ENCODE measurements at places on chromosomes 1 and 21.
A peak's percentile ranks its signal among the peaks of the same experiment; 100 is the strongest.

DNA sequence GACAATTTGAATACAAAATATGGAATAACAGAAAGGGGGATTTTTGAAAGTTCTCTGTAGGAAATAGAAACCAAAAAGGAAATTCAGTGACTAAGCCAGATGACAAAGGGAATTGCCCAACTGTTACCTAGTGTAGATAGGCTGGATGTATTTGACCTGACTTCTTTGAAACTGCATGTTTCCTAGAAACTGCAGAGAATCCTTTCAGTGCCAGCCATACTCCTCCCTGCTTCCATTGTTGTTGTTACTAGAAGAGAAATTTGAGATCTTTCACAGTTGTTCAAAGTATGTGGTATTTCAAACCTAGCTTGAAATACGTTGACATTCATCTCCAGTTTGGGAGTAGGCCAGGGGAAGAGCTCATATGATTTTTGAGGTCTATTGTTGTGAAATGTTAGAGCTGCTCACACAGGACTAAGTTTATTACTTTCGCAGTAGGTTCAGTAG lies 1.8 kb upstream of the GBP5 start:
- DNase-seq = no peak

DNA sequence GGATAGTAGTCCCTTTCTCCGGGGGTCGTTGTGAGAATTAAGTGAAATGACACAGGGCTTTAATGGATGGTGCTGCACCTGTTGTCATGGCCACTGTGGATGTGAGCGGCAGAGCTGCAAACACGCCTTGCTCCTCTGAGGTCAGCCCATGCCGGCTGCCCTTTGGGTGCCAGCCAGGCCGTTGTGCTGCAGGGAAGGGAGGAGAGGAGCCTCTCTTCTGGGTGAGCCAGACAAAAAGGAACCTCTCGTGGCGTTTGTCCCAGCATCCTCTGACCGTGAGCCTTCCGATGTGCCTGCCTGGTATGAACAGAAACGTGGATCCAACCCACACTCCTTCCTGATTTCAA lies 383.0 kb upstream of the VAMP3 start:
- DNase-seq = no peak

- DNase-seq = no peak
Measured at GRCh38 chr1:211474451-211474850, 17.5 kb downstream of the RD3 start.

DNA sequence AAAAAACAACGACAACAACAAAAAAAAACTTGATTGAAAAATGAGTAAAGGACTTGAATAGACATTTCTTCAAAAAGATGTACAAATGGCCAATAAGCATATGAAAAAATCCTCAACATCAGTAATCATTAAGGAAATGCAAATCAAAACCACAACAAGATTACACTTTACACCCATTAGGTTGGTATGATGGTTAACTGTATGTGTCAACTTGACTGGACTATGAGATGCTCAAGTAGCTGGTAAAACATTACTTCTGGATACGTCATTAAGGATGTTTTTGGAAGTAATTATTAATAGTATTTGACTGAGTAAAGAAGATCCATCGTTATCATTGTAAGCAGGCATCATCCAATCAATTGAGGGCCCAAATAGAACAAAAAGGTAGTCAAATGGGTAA lies 34.9 kb upstream of the LYPLAL1 start:
- DNase-seq = no peak

- no peak for DNase-seq
Measured at GRCh38 chr1:235130766-235131270, 2.2 kb upstream of the TOMM20 start.

DNA sequence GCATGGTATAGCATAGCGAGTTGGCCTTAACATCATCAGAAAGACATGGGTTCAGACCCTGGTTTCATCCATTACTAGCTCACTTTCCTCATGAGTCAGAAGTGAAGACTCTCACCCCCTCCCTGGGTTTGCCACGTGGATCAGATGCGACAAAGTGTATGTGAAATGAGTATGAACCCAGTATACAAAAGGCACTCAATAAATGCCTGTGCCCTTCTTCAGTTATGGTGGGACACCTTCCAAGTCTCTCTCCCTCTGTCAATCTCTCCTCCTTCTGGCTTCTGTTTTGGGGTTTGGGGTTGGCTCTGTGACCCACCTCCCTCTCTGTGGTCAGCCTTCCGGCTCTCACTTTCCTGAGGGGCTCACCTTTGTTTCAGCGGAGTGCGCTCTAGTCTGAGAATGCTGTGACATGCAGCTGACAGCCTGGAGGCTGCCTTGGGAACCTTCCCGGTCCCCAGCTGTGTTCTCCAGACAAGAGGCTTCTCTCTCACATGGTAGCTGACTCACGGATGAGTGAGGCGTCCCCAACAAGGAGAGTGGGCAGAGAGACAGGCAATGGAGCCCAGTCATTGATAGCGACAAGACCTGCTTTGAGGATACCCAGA lies 155.0 kb upstream of the EDN2 start:
- peak; percentile 42 for DNase-seq

- DNase-seq = no peak
Measured at GRCh38 chr1:77873461-77873860, 15.0 kb upstream of the NEXN start.

- DNase-seq = no peak
Measured at GRCh38 chr1:153356392-153357075, 1.1 kb upstream of the S100A9 start.

- DNase-seq = no peak
Measured at GRCh38 chr1:19042675-19043578, 86.5 kb upstream of the IFFO2 start.

- no peak for DNase-seq
Measured at GRCh38 chr1:2270260-2271100, 42.4 kb downstream of the SKI start.

DNA sequence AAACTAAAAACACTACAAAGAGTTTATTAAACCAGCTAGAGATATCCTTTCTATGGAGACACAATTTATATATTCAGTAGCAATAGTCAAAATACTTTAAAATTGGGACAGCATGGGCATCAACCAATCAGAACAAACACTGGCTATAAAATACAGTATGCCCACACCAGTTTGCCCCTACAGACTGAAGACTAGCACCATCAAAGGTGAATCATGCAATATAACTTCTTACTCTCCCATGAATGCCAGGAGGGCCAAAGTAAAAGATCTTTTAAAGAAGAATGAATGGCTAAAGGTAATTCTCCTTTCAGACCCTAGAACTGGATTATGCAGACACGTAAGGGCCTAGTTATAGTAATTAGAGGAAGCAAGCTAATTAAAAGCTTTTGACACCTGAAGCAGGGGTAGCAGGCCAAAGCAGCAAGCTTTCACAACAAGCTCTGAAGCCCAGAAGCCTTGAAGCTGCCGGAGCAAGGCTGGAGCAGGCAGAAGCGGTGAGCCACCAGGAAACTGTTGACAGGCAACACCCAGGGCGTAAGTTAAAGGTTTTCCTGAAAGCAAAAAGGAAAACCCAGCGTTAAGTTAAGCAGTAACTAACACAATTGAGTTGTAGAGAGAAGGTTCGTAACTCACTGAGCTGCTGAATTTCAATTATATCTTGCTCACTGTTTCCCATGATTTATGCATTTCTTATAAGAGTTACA lies 99.3 kb downstream of the CDC42BPA start:
- peak; percentile 33 for DNase-seq

GRCh38 chr1:157106813-157107189 lies 7.2 kb upstream of the ETV3L start:
- DNase-seq = no peak

DNA sequence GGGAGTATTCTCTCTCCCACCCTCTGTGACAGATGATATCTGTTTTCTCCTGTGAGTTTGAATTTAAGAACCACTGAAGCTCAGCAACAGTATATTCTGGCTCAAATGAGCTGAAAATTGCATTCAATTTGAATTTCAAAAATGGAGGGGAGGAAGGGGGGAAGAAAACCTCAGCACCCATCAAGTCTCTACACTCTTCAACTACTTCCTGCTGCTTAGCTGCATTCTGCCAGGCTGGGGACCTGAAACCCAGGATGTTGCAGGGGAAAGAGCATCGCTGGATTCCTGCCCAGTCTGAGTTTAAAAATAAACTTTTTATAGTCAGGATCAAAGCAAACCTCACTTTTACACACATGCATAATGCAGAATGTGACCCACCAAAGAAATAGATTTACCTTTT lies 214.3 kb upstream of the ESRRG start:
- no peak for DNase-seq

DNA sequence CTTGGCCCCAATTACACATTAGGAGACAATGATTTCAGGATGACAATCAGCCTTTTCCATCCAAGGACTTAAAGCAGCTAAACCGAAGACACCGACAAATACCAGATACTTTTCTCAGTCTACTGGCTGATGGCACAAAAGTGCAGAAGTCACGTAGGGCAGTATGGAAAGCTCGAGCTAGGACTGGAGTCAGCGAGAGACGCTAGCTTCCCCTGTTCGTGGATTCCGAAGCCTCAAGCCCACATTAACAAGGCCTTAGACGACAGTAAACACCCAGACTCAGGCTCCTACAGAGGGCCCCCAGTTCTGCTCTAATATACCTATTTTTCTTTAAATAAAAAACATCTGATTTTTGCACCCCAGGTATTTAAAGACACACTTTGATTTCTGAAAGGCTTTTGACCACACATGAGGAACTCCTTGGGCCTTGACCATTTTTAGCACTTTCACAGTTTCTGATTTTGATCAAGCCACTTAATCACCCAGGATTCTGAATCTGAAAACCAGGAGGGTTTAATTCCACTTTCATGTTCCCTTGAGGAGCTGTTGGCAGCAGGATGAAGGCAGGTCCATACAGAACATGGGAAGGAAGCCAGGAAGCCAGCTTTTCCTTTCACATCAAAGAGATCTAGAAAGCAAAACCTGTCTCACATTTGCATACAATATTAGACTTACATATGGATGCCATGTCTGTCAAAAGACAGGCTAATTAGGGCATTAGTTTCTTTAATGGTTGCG lies 204.1 kb downstream of the GABPA start:
- DNase-seq = no peak

DNA sequence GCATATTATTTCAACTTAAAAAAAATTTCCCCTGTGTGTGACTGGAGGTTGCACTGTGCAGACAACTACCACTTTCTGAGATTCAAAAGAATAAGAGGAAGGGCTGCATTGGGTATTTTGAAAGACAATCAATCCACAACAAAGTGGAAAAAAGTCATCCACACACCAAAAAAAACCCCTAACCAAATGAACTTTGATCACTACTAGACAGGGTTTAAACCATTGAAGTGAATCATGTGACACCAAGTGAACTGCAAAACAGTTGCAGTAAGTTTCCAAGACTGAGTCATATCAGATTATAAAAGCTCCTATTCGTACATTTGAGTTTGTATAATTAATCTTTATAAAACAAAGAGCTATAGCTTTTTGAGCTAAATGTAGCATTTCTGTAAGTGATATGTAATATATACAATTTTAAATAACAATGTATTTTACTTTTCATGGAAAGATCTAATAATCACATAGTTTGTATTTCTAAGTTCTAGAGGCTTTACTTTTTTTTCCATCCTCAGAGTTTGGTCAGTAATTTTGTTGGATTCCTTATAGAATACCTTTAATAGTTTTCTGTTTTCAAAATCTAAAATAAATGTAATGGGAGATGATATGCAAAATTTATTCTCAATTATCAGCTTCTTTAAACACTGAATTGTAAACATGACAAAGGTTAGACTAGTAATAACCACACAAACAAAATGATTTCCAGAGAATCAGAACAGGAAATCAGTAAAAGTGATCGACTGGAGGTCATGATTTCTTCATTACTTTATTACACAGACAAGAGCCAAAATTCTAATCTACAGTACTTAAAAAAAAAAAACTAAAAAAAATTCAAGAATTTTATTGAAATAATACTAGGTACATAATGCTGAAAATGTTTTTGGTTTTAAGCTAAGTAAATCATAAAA lies 50.5 kb upstream of the GFI1 start:
- DNase-seq = no peak

DNA sequence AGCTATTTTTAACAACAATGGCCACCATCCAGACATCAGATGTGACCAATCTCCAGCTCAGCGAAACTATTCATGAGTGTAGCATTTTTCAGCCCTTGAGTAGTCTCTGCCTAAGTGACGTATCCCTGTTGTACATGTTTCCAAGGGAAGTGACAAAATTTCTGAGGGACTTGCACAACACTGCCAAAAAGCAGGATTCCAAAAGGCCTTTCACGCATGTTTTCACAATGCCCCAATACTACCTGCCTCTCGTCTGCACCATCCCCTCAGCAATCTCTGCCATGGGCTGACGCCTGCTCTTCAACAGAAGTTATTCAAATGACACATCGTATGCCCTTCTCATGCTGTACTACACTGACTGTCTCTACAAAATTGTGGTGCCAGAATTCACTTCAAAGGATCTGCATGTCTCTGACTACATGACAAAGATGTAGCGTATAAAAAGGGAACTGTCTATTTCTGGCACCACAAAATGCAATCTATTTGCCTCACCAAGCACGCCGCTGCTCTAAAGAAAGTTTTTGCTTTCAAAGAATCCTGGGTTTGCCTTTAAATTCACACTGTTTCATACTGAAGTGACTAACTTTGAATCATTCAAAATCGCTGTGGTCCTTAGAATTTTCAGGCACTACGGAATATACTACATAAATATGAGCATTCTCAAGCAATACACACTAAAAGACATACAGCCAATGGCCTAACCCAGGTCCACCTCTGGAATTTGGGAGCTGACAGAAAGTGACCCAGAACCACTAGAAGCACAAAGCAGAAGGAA lies 32.9 kb downstream of the JAK1 start:
- no peak for DNase-seq

DNA sequence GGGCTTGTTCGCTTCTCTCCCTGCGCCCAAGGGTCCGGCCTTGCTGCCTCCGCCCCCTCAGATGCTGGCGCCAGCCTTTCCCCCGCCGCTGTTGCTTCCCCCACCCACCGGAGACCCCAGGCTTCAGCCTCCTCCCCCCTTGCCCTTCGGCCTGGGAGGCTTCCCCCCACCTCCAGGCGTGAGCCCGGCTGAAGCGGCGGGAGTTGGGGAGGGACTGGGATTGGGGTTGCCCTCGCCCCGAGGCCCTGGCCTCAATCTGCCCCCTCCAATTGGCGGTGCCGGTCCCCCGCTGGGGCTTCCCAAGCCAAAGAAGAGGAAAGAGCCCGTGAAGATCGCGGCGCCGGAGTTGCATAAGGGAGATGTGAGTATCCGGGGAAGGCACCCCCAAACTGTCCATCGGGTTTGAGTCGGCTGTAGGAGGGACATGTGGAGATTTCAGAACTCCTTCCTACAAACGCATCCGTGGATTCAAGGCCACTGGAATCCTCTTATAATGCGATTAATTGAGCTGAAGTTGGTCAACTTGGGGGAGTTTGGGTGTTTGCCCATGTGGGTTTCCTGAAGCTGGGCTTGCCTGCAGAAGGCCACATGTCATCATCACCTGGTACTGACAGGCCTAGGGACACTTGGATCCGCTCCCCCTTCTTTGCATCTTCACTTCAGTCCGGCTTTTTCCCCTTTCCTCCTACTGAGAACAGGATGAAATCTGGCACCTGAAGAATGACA lies 707 bp downstream of the PRCC start:
- peak; percentile 50 for DNase-seq

- no peak for DNase-seq
Measured at GRCh38 chr1:44010935-44011471, 19.6 kb downstream of the CCDC24 start.

GRCh38 chr1:38463074-38463473 lies 396.5 kb downstream of the RRAGC start:
- DNase-seq = no peak

All from left cardiac atrium (tissue), 4 donors.